ENCODE measurements at places on chromosomes 11 and 22.

GRCh38 chr11:77202941-77203900, 75.2 kb downstream of the MYO7A start:
- DNase-seq = no peak

DNA sequence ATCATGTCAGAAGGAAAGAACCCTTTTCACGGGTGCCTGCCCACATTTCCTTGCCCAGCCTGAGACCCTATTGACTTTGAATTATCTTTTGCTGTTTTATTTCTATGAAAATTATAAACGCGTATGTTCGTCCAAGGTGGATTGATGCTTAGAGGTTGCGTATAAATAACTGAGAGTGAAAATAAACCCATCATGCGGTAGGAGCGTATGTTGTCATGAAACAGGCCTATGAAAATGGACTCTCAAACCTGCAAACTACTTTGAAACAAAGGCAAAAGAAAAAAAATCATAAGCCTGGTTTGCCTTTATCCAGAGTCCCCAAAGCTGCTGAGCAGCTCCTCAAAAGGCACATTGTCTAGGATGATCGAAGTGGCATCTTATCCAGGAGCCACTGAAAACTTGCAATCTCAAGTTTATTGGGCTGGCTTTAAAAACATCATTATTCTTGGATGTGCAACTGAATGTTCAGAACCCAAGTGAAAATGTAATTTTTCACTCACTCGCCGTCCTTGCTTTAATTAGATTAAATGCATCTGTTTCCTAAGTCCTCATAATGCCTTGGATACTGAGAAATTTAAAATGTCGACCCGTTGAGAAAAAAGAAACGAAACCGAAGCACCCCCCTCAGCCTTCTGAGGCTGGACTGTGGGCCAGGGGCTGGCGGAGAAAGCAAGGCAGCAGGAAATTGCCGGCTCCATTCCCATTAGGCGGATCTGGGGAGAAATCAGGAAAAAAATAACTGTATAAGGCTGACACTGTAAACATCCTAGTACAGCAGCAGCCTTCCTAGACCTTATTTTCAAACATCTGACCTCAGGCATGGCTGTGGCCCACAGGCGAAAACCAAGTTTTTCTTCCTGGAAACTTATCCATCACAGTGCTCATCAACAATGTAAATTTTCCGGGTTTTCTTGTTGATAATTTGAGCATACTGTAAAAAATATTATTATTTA, 82.9 kb upstream of the PPARA start:
- DNase-seq = no peak

- DNase-seq = no peak
Observed at GRCh38 chr11:117835576-117835975, 11.0 kb upstream of the FXYD2 start.

DNA sequence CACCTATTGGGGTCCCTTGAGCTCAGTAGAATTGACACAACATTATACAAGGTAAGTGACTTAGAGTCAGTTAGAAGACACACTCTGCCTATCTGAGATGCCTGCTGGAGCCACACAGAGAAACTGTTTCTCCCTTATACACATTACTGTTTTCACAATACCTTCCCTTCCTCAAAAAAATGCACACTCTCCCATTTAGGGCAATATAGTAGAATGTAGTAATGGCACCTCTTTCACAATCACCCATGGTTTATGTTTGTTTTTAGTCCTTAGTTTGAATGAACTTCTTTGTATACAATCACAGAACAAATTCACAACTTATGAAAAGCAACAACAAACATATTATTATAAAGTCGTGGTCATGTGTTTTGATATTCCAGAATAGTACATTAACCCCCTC, 14.3 kb downstream of the OR52H1 start:
- no peak for DNase-seq

DNA sequence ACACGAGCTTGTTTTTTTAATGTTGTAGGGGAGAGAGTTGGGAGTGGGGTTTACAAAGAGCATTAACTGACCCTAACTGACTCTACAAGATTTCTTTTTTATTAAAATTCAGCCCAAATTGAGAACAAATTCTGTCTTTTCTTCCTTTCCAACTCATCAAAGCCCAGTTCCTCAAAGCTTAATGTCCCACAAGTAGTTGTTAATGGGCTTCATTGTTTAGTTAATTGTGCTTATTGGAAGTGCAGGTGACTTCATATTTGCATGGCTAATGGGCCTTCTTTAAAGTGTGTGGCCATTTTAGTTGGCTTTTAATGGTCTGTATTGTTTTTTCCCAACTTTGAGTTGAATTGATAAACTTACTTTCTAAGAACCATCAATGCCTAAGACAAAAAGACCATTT, 39.8 kb downstream of the MPPED2 start:
- DNase-seq = no peak

GRCh38 chr11:30392221-30392784, 69.4 kb downstream of the ARL14EP start:
- no peak for DNase-seq
